Kidney tubule cell (primary cell): ENCODE measurements at places on chromosomes 16 and 17.
A peak's percentile ranks its signal among the peaks of the same experiment; 100 is the strongest.

GRCh38 chr16:83068686-83069085 lies 441.9 kb downstream of the CDH13 start:
- DNase-seq: no peak

- no peak for DNase-seq
These were observed 15.0 kb downstream of the SLC38A8 start for GRCh38 chr16:84027625-84028024.

- DNase-seq: peak; percentile 62
These were observed 47.1 kb upstream of the AKTIP start for GRCh38 chr16:53549970-53550690.

GRCh38 chr17:21129023-21129681 lies 2.4 kb downstream of the DHRS7B start:
- peak; percentile 59 for DNase-seq

GRCh38 chr16:17360693-17361122 lies 110.1 kb downstream of the XYLT1 start:
- DNase-seq: no peak

DNA sequence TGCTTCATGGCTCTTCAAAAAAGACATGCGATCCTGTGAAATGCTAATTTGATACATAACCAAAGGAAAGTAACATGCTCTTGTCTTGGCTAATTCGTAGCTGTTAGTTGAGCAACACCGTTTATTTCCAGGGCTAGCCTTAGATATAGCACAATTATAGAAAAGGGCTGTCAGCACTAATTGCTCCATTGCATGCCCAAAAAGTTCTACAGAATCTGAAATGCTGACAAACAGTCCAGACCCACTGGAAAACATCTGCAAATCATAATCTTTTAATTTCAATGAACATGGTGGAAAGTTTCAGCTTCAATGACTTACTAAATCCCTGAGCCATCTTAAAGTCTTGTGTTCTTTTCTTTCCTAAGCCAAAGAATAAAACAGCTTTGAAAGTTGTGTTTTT lies 42.9 kb upstream of the NUDT7 start:
- no peak for DNase-seq

DNA sequence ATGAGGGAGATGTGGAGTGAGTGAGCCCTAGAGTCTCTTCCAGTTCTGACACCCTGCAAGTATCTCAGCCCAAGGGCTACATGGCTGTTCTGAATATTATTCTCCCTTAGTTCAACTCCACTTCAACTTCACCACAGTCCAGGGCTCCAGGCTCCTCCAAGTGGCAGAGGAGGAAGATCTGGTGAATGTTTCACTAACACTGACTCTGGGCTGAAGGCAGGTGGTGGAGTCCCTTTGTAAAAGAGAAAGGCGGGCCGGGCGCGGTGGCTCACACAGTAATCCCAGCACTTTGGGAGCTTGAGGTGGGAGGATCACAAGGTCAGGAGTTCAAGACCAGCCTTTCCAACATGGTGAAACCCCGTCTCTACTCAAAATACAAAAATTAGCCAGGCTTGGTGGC lies 13.6 kb downstream of the CCDC92B start:
- DNase-seq: peak; percentile 37

- DNase-seq: no peak
These were observed at the start of gene UNC13D for GRCh38 chr17:75843577-75844529. Gene UNC13D, minus strand, starts transcription at chr17:75844404. Its CDS starts 67 bp downstream, at chr17:75844337.

GRCh38 chr17:27977751-27978688 lies 64.5 kb upstream of the NLK start:
- DNase-seq: no peak
